Fibroblast of skin of right quadriceps (primary cell): ENCODE measurements at places on chromosomes 3 and 15.

GRCh38 chr3:36477655-36478054, 97.4 kb downstream of the STAC start:
- DNase-seq = peak; percentile 82

DNA sequence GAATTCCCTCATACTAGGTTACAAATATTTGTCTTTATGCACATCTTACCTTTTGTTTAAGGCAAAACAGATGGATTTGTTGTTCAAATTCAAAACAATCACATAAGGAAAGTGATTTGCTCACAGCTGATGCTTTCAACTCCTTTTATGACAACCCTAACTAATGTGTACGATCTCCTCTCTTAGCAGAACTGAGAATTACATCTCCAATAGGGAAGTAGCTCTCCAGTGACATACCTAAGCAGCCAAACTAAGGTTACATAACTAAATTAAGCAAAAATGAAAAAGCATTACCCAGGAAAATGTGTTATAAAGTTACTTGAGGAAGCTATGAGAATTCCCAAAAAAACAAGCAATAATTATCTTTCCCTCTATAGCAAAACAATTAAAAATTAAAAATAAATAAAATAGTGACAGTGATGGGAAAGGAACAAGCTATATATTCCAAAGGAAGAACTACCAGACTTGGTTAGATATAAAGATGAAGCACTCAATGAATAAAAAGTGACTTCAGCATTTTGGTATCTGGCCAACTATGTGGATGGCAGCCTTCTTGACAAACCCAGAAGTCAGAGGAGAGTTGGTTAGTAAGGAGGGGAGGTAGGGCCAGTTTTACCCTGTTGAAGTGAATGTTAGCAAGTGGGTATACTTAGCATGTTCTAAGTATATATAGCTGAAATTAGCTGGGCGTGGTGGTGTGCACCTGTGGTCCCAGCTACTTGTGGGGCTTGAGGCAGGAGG, 32.4 kb downstream of the PEAK1 start:
- DNase-seq = peak; percentile 21

GRCh38 chr3:112126511-112126911, 6.5 kb downstream of the GCSAM start:
- DNase-seq = peak; percentile 28

DNA sequence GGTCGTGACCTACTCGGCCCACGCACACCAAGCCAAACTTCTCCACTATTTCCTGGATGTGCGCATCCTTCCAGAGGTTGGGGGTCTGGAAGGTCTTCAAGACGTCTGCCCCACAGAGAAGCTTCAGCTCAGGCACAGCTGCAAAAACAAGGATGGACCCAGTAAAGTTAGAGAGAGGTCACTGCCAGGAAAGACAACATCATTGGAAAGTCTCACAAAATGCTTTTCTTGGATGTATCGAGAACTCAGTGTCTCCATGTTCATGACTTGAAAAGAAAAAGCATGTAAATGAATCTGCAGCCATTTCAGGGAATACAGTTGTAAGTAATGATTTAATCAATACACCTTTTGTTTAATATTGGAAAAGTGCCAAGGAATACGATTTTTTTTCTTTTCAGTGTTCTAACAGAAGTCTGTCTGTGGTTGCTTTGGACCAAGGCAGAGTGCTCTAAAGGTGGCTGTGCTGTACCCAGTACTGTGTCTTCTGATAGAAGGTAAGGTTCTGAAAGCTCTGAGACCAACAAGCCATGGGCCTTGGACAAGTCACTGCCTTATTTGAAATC, 21.8 kb upstream of the RBP1 start:
- DNase-seq = no peak

- DNase-seq = no peak
Measured at GRCh38 chr3:69921651-69922050, 77.9 kb upstream of the SAMMSON start.

DNA sequence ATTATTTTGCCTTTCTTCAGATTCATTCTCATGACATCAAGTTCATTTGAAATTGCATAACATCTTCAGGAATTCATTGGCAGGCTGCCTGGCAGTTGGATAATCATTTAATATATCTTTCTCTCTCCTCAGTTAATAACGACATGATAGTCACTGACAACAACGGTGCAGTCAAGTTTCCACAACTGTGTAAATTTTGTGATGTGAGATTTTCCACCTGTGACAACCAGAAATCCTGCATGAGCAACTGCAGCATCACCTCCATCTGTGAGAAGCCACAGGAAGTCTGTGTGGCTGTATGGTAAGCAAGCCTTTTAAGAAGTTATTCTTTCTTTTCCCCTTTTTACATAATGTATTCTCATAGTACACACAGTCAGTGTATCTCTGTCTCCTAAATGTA, 38.2 kb downstream of the TGFBR2 start:
- DNase-seq = peak; percentile 83
